AG20443 (cell line): ENCODE measurements at places on chromosomes 1 and 21.

GRCh38 chr1:30657131-30658013, 66.0 kb downstream of the MATN1 start:
- DNase-seq = no peak

DNA sequence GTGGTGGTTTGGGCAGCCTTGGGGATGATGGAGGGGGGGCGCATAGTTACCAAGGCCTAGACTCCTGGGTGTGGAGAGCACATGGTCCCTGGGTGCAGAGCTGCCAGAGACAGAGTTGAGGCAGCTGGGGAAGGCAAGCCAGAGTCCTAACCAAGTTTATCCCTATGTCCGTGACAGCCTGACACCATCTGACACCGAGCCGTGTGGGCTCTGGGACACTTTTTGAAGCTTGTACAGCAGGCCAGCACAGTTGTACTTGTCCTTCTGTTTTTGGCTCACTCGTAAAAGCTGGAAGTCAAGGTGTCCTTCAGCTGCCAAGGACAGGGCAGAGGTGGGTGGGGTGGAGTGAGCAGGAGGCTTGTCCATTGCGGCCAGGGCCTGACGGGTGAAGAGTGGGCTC, 28.5 kb downstream of the SLC26A9 start:
- no peak for DNase-seq

GRCh38 chr1:74937176-74937575, 197.0 kb upstream of the LHX8 start:
- DNase-seq = no peak

DNA sequence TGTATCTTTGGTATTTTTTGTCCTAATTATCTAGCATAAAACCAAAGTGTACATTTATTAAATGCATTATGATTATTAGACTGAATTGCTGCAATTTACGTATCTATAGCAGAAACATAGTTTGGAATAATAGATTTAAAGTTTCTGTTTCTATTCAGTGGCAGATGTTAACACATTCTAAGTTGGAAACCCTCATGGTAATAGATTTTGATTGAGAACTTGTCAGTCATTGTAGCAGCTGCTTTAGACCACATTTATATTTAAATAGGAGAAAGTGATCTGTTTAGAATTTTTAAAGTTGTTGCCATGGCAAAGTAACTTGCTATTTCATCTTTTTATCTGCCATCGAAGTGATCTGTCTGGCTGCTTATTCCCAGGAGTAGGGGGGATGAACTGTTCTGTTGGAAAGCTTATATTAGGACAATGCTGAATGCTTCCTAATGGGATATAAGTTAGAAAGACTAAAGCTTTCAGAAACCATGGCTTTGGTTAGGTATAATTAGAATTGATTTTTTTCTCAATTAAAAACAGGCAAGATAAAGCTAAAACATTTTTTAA, 61.6 kb downstream of the HS2ST1 start:
- DNase-seq = no peak

DNA sequence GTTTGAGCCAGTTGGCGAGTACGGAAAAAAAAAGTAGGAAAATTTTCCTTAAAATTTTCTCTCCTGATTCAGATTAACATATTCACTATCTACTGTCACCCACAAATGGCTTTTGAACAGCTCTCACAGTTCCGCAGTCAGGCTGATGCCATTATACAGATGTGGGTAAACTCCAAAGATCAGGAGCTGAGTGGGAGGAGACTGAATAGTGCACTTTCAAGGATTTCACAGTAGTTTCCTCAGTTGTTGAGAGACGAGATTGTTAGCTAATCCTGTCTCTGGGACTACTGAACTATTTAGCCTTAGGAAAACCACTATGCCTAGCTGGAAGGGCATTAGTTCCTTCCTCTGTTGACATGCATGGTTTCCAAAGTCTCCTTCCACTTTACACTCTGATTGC, 3.2 kb upstream of the DISP1 start:
- DNase-seq = no peak

DNA sequence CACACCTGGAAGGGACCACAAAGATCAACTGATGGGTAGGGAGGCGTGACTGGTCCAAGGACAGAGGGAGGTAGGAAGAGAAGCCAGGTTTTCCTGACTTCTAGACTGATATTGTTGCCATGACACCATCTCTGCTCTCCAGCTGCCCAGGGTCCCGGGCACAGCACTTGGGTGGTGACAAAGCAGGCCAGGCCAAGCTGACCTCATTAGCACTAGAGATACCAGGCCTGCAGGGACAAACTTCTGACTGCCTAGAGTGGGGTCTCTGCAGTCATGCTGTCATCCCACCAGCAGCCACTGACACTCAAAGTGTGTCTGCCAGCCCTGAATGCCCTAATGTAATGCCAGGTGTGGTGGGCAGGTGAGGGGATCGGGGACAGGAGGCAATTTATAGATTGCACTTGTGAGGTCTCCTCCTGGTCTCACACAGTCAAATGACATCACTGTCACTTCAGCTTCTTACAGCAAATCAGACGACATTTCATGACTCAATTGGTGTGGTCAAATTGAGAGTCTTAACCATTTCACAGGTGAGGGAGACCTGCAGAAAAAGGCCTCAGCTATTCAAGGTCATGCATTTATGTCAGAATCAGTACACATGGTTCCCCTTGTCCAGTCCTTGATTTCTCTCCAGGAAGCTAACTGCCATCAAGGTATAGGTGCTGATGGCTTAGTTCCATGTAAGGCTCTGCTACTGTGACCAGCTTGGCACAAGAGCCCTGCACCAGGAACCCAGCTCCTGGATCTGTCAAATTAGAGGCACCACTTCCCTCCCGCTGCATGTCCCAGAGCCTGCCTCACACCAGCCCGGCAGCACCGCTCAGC, 2.7 kb downstream of the SLC9A1 start:
- DNase-seq = peak; percentile 25

GRCh38 chr1:103211073-103211472, 102.8 kb upstream of the COL11A1 start:
- DNase-seq = no peak

DNA sequence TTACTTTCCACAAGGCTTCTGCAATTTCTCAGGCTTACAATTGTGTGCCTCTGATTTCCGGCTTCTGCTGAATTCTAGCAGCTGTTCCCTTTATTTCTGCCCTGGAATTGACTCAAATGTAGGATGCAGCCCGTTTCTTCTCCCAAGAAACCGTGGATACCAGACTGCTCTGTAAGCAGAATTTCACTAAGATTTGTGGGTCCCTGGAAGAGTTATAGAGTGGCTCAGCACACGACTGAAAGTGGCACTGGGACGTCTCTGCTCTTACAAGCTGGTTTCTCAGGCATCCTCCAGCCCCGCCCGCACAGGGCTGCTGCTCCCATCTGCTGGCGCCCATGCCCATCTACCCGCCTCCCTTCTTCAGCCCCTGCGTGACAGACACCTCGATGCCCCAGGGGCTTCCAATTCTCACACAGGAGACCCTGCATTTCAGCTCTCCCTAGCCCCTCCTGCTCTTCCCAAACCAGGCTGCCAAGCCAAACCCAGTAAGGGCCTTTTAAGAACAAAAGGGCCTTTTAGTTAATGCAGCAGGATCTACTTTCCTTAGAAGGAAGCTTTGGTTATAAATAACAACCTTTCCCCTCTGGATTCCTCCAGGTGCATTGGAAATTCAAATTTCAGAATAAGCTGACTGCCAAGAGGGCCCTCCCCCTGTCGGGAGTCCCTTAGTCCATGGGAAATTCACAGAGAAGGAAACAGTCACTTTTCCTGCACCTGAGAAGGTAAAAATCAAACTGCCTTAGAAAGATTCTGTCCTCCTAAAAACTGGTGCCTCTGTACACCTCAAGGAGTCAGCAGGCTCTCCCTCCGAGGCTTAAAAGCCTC, 45.4 kb upstream of the TENT5B start:
- DNase-seq = no peak

- peak; percentile 31 for DNase-seq
Observed at GRCh38 chr1:111032295-111032897, 68.7 kb upstream of the LRIF1 start.
